Activated CD4-positive, alpha-beta T cell treated with anti-CD3 and anti-CD28 coated beads, Interleukin-2, amount 10 ng/mL, durations not matched to agents 24 days and 14 days (primary cell): ENCODE measurements at places on chromosomes 11 and 22. TPM values are rescaled to one million over a fixed set of nuclear protein-coding genes. Genes with fewer than 3 reads are reported as not detected.

GRCh38 chr11:18243783-18244362 lies 4.6 kb downstream of the SAA2 start:
- DNase-seq, result peak; percentile 93

The CCS gene
- total RNA-seq, result 28.3 and 31.4 TPM in 2 replicates

The CCDC73 gene
- not detected in 2 replicates for total RNA-seq

DNA sequence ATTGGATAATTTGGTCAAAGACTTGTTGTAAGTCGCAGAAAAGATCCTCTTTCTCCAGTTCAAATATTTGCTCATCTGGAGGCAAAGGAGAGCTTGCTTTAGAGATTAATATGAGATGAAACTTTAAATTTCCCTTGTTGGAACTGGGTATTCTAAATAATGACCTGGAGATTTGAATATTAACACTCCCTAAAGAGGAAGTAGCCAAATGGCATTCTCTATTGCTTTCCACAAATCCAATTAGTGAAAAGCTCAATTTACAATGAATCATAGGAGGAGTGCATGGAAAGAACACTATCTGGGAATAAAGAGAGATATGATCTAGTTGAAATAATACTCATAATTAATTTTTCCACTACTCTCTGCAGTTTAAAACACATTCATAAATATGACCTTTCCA lies 641.6 kb upstream of the TENM4 start:
- DNase-seq, result no peak

The KRTAP5-11 gene
- not detected in 2 replicates for total RNA-seq

The HTR3B gene
- total RNA-seq, result not detected in 2 replicates
